ENCODE measurements at places on chromosomes 3 and 15.

DNA sequence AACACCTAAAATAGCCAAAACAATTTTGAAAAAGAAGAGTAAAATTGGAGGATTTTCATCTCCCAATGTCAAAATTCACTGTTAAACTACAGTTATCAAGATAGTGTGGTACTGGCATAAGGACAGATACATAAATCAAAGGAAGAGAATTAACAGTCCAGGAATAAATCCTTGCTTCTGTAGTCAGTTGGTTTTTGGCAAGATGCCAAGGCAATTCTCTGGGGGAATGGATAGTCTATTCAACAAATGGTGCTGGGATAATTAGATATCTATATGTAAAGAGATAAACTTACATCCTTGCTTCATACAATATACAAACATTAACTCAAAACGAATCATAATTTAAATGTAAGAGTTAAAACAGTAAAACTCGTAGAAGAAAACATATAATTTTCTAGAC, 57.9 kb upstream of the SELENOK start:
- no peak for DNase-seq

DNA sequence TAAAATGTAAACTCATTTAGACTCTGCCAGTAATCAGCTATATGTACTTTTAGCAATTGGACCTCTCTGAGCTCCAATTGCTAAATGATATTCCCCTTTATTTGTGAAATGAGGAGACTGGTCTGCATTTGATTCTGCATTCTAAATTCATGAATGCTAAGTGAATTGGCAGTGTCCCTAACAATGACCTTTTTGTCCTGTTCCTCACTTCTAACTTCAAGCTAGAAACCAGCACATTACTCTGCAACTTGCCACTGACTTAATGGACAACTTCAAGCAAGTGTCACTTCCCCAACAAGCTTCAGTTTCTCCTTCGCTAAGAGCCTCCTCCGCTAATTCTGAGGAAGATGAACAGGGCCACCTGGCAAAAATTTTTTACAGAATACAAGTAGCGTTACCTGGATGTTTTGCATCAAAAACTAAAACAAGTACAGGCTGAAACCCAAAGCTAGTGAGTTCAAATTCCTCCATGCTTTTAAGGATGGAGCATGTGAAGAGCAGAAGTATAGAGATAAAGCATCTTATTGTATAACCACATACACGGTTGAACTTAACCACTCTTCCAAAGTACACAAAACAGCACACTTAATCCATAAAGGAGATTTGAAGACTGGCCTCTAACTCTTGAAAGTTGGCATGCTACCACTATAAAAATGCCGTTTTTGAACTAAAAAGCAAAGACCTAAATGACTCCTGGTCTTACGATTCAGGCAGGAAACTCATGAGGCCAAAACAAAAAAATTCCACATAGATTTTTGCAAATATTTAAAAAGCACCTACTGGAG, 207.6 kb downstream of the MAGI1 start:
- DNase-seq: no peak

- DNase-seq: peak; percentile 79
These were observed 52.8 kb downstream of the PPM1L start for GRCh38 chr3:160808838-160809237.

GRCh38 chr15:38002883-38003477, 68.5 kb downstream of the TMCO5A start:
- peak; percentile 63 for DNase-seq

- no peak for DNase-seq
These were observed 174.1 kb upstream of the SLCO3A1 start for GRCh38 chr15:91679447-91679846.

- DNase-seq: no peak
These were observed 113.4 kb downstream of the CMSS1 start for GRCh38 chr3:99931059-99931458.

DNA sequence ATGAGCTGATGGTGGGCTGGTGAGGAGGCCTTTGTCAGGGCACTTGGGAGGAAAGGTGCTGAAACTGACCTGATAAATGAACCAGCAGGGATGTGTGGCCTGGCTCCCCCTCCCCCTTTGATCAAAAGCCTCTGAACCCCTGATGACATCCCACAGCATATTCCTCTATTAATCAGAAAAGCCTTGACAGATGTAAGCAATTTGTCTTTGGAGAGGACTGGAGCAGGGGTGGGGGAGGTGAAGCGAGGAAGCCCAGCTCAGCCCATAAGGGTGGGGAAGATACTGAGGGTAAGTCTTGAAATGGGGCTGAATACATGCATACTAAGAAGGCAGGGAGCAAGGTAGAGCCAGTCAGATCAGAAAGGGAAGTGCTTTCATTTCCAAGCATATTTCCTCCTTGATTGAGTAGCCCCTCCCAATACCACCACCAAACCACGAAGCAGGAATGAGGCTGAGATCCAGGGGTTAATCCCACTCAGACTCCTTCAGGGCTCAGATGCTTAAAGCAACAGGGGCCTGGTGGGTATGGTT, 34.7 kb upstream of the MRPS22 start:
- DNase-seq: no peak

DNA sequence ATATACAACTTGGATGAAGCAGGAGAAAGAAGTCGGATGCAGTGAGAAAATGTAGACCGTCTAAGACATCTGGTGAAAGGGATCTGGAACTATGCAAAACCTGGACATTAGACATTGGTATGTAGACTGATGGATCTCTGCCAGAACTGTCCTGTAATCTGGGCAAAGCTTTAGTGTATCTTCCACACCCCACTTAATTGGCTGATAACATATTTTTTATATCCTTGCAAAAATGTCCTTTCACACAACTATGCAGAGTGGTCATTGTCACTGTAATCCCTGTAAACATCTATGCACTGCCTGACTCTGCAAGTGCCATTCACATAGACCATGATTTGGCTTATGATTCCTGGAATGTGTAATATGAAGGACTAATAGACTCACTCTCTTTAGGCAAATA, 163.1 kb downstream of the TUSC7 start:
- no peak for DNase-seq

DNA sequence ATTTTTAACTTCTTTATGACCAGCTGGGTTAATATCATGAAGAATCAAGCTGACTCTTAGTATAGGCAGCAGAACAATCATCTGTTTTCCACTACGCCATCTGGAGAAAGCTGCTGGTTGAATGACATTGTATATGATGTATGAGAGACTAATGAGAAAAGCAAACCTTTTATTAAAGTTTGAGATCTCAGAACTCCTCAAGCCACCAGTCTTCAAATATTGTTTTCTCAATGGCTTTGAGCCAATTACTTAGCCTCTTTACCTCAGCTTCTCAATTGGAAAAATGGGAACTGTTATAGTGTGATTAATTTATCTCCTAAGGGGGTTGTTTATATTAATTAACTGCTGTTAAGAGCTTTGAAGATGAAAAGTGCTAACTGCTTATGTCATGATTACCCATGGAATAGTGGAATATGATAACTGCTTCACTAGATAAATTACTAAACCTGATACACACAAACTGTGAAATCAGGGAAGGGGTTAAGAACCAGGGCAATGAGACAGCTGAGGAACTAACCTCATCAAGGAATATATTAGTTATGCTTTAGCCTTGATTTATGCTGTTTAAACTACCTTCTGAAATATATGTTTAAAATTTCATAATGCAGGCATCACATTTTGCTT, 330.1 kb downstream of the SOX2 start:
- no peak for DNase-seq

DNA sequence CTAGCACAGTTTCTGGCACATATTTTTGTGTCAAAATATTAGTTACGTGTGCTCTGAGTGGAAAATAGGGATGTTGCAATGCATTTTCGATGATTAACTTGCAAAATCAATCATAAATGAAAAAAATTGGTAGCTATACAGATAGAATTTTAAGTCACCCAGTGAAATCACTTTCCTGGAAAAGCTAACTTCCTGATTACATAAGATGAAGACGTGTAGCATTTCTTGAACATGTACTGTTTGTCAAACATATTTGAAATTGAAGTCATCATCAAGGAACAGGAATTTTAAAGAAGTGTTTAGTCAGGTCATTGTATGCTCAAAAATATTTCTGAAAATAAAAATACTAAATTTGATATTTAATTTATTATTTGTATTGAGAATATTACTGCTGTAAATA, 977.7 kb downstream of the PLOD2 start:
- no peak for DNase-seq

All from left ventricle myocardium superior (tissue), 1 donor.